HuH-7.5 (cell line): ENCODE measurements at places on chromosomes 4 and X.

DNA sequence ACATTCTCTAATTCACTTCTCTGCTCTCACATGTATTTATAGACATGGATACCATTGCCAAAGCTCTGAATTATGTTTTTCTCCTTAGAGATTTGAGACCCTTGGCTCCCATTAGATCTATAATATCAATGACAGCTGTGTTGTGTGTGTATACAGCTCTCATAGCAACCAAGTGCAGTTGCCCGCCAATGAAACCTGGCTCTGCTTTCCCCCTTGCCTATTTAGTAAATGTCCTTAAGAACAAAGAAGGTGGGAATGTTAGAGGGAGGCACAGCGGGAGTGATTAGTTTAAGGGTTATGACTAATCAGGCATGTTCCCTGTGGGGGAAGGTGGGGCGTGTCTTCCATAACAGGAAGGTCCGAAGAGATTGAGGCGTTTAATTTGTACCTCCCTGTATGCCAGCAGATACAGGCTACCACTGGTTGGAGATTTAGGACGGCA, 100.5 kb upstream of the TBC1D9 start:
- DNase-seq = no peak

GRCh38 chrX:96170626-96171025, 514.0 kb upstream of the DIAPH2 start:
- DNase-seq = no peak

DNA sequence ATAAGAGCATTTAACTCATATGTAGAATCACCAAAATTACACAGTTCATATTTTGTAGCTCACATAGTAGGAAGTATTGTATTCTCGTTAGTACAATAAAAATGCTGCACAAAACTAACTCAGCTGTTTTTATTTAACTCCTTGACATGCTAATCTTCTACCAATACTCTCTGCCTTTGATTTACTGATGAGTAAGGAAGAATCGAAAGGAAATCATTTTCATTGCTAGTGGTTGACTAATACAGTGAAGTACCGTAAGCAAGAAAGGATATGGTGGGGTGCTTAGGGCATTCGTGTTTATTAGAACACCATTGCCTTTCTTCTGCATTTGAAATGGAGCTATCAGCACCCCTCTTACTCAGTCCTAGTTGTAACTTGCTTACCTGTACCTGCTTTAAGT, 1239.1 kb upstream of the TENM3 start:
- no peak for DNase-seq

GRCh38 chrX:140250391-140250790, 254.5 kb downstream of the SOX3 start:
- no peak for DNase-seq

DNA sequence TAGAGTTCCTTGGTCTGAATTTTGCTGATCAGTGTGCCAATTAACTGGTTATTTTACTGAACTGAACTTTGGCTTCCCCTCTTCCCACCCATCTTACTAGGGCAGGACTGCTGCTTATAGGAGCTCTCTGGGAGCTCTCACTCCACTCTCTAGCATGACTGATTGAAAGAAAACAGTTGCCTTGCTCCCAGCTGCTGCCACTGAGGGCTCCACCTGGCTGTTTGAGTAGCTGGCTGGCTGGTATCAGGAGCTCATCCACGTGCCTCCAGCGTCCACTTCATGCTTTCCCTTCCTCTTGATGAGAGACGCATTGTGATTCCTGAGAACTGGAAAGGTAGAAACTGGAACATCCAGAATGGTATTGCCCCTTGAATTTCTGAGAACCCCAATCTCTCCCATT, 73.0 kb upstream of the KLHL13 start:
- DNase-seq = no peak

DNA sequence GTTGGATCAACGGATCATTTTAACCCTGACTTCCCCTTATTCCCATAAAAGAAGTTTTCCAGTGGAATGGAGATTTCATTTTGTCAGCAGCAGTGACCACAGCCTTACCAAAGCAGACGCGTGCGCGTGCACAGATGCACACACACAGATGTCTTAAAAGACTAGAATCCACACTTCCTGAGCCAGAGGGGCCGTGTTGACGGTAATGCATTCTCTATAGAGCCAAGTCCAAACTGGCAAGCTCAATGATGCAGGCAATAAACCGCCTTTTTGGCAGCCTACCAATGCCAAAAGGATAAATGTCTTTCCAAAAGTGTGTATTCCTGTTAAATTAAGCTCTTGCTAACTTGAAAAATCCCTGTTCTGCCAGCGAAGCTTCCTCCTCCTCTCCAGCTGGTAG, 18.8 kb upstream of the CLDN34 start:
- DNase-seq = no peak

- no peak for DNase-seq
These were observed 26.5 kb downstream of the OTUD4 start for GRCh38 chr4:145153904-145154298.

GRCh38 chrX:119880552-119881437, 9.2 kb downstream of the NDUFA1 start:
- peak; percentile 42 for DNase-seq
